SK-N-SH (cell line): ENCODE measurements at places on chromosomes 4 and X.

DNA sequence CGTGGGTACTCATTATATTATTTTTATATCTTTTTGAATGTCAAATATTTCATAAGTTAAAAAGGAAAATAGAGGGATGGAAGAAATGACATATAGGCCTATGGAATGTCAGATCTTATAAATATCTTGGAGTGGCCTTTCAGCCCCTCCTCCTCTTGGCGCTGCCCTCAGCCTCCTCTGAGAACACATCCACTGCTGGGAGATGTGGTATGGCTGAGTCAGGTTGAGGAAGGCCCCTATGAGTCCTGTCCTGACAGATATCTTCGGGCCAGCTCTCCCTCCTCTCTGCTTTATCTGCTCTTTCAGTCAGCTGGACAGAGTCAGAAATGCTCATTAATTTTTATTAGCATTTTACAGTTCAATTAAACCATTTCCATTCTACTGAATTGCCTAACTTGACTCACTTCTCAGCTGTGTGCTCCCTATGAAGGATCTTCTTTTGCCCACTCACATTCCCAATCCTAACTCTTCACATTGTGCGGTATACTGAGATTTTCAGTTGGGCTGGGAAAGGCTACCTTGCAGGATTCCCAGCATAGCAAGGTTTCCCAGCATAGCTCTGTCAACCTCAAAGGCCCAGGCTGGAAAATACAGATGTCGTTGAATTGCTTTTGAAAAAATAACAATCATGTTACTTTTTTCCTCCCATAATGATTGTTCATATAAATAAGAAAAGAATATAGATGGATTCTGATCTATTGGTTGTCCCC lies 128.0 kb downstream of the ARHGEF9 start:
- no peak for DNase-seq

GRCh38 chr4:62927574-62927973 lies 1481.7 kb downstream of the TECRL start:
- no peak for DNase-seq

DNA sequence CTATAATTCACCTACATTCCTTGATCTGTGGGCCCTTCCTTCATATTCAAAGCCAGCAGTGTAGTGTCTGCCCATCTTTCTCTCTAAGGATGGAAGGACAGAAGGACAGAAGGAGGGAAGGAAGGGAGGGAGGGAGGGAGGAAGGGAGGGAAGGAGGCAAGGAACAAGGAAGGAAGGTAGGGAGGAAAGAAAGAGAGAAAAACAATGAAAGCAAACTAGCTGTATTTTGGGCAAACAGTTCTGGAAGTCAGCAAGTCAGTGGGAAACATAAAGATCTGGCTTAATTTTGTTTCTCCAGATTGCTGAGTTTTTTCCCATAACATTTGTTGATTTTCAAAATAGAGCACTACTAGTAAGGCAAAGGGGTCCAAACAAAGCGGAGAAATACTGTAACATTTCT lies 555.2 kb upstream of the EPHA5 start:
- DNase-seq, result no peak

GRCh38 chr4:26183017-26183416 lies 137.8 kb upstream of the RBPJ start:
- no peak for DNase-seq

DNA sequence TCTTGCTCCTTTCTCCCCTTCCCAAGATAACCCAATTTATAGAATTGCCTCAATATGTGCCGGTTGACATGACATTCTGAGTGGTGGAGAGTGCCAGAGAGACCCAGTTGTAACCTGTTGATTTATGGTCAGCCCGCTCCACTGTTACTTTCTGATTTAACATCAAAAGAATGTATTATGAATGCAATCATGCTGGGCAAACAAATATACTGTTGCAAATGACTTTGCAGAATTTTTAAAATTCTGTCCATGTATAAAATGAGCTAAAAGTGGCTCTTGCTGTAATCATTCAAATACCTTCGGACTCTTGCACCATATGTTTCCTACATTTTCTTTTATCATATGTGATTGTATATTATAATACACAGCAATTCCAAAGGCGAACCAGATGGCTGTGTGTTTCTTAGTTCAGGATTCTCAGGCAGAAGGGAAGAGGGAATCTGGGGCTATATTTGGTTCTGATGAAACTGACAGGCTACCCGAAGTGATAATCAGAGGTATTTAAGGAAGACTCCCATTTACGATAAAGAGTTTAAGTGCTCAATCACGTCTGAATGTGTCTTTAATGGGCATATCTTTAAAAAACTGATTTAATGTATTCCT lies 131.7 kb downstream of the CLCN4 start:
- no peak for DNase-seq

- no peak for DNase-seq
These were observed 163.2 kb downstream of the PRKX start for GRCh38 chrX:3550160-3550751.

DNA sequence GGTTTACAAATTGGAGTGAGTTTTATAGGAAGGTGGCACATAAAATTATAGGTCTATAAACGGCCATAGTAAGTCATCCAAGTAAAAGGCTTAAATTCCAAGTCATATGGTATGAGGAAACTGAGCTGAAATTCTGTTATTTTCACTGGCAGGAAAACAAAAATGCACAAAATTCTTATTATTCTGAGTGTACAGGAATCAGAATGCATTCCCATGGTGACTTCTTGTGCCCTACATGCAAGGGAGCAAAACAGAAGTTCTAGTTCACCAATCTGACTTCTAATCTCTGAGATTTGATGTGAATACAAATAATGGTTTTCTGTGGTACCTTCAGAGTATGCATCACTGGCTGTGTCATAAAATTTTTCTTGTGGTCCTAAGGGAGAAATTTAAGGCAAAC lies 102.9 kb downstream of the CLCN4 start:
- DNase-seq, result no peak

GRCh38 chr4:24477919-24478318 lies 106.4 kb downstream of the DHX15 start:
- DNase-seq, result peak; percentile 21

- DNase-seq, result no peak
These were observed 15.1 kb upstream of the EXOC1 start for GRCh38 chr4:55838356-55838755.

DNA sequence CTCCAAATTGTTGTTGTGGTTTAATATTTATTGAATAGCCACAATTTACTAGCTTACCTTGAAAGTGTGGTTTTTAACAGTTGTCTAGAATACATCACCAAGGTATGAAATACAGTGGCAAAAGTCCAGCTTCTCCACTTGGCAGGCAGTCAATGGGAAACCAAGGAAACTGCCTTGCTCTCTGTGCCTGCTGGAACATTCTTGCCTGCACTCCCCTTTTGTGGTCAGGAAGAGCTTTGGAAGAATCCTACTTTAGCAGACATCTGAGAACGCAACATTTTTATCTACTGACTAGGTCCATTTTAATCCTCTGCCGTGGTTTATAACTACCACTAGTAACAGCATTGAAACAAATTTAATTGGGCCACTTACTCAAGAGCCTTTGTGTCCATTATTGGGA lies 64.5 kb downstream of the TENM3 start:
- DNase-seq, result no peak

- DNase-seq, result no peak
These were observed at the start of gene SCRG1 for GRCh38 chr4:173398779-173399415. SCRG1 (minus strand) TSS chr4:173399116; CDS start chr4:173391414, 7,702 bp downstream.

GRCh38 chr4:101156619-101157310 lies 190.6 kb downstream of the PPP3CA start:
- no peak for DNase-seq

DNA sequence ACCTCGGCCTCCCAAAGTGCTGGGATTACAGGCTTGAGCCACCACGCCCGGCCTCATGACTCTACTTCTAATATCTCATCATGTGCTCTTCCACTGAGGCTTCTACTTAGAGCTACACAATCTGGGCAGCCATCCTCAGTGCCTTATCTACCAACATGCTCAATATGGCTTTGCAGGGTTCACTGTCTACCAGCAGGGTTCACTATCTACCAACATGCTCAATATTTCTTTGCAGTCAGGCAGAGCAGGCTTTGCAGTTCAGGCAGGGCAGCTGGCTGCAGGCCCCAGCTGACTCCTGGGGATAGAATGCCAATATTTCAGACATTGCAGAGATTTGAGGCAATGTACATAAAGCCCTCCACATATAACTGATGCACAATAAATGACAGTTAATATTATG lies 47.5 kb downstream of the PKD2 start:
- DNase-seq, result peak; percentile 20

- no peak for DNase-seq
These were observed 44.4 kb downstream of the PCGF3 start for GRCh38 chr4:749698-750666.

DNA sequence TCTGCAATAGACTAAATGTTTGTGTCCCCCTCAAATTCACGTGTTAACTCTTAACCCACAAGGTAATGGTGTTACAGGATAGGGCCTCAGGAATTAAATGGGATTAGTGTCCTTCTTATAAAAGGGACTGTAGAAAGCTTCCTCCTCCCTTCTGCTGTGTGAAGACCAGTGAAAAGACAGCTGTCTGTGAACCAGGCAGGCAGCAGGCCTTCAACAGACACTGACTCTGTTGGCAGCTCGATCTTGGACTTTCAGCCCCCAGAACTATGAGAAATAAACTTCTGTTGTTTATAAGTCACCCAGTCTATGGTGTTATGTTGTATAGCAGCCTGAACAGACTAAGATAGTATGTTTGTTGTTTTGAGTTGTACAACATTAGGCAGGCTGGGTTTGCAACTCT lies 208.1 kb downstream of the GBA3 start:
- DNase-seq, result no peak

DNA sequence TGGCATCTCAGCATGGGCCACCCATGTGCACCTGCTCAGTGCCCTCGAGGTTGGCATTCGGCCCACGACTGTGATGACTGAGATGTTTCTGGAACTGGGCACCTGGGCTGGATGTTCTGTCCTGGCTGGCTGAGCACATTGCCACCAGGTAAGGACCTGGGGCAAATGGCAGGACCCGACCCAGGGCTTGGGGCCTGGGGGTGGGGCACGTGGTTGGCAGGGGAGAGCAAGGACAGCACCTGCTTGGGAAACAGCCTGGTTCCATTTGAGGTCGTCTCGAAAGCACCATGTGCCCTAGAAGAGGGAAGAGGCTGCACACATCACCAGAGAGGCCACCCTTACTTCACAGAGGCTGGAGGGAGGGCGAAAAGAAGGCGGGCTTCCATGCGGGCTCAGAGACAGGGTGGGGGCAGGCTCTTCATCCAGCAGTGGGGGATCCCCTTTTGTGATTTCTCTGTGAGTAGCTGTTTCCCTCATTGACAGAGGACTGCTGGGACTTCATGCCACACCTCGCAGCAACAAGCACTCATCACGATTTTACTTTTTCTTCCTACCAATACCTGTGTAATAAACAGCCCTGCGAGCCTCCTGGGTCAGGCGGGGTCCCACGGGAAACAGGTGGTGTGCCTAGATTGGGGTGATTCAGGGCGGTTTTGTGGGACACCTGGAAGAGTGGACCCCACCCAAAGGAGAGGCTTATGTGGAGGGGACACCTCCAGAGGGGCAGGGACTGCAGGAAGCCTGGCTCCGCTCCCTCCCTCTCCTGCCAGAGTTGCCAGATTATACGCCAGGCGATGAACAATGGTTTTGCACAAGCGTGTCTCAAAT lies 12.0 kb downstream of the TMEM187 start:
- DNase-seq, result no peak

- DNase-seq, result peak; percentile 2
These were observed 48.3 kb upstream of the NAP1L2 start for GRCh38 chrX:73262991-73263390.

GRCh38 chr4:168651374-168651773 lies 154.5 kb downstream of the PALLD start:
- no peak for DNase-seq

GRCh38 chr4:126564283-126564854 lies 1068.4 kb upstream of the INTU start:
- DNase-seq, result no peak

DNA sequence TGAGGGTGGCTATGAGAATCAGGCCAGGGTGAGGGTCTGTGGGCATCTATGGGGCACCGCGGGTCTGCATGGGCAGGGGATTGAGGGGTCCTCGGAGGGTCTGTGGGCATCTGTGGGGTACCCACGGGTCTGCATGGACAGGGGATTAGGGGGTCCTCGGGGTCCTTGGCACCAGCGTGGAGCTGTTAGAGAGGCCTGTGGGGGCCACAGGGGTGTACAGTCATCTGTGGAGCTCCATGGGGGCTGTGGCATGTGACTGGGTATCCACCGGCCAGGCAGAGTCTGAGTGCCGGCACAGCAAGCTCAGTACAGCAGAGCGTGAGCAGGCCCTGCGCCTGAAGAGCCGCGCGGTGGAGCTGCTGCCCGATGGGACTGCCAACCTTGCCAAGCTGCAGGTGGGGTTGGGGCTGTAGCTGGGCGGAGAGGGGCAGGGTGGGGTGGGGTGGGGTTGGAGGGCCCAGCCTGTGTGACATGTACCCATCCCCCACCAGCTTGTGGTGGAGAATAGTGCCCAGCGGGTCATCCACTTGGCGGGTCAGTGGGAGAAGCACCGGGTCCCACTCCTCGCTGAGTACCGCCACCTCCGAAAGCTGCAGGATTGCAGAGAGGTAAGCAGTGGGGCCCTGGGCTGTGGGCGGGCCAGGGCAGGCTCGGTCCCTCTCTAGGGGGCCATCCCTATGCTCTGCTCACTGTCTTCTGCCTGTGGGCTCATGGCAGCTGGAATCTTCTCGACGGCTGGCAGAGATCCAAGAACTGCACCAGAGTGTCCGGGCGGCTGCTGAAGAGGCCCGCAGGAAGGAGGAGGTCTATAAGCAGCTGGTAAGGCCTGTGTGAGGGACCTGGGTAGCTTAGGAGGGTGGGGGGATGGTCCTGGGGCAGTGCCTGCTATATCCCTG lies 12.9 kb downstream of the CCDC22 start:
- DNase-seq, result peak; percentile 55

DNA sequence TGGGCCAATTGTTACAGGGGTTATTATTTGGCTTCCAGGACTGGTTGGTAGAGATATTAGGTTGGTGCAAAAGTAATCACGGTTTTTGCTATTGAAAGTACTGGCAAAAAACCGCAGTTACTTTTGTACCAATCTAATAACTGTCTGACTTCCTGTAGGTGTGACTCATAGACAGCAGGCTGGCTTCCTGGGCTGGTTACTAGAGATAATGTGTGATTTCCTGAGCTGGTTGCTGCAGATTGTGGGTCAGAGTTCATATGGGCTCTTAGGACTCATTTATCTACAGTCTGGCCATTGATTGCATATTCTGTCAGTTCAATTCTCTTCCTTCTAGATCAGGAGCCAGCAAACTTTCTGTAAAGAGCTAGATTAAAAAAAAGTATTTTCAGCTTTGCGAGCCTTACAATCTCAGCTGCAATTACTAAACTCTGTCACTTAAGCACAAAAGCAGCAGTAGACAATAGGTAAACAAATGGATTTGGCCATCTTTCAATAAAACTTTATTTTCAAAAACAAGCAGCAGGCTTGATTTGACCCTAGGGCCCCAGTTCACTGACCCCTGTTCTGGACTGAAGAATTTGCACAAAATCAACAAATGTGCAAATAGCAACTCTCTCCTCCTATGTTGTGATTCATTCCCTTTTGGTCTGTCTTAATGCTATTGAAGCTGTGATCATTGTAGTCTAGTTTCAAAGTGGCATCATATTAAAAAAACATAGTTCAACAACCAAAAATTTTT lies 50.8 kb upstream of the BOD1L1 start:
- DNase-seq, result no peak

DNA sequence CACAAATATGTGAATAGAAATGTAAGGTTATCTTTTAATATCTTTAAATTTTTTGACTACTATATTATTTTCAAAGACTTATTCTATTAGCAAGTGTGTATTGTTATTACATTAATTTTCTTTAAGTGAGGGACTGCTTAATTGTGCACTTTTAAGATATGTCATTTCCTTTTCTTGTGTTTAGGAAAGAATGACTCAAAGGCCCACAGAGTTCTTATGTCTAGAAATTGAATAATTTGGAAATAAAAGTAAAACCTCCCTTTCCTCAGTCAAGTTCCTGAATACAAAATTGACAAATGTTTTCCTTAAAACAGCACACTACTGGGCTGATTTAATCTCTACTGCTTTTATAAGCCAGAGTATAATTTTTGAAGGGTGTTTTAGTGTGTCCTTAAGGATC lies 169.7 kb downstream of the TMEM47 start:
- DNase-seq, result no peak
